Upper lobe of right lung (tissue), 1 donor: ENCODE measurements at places on chromosomes 1 and 21. TPM values are rescaled to one million over a fixed set of nuclear protein-coding genes. Genes with fewer than 3 reads are reported as not detected.
A peak's percentile ranks its signal among the peaks of the same experiment; 100 is the strongest.

DNA sequence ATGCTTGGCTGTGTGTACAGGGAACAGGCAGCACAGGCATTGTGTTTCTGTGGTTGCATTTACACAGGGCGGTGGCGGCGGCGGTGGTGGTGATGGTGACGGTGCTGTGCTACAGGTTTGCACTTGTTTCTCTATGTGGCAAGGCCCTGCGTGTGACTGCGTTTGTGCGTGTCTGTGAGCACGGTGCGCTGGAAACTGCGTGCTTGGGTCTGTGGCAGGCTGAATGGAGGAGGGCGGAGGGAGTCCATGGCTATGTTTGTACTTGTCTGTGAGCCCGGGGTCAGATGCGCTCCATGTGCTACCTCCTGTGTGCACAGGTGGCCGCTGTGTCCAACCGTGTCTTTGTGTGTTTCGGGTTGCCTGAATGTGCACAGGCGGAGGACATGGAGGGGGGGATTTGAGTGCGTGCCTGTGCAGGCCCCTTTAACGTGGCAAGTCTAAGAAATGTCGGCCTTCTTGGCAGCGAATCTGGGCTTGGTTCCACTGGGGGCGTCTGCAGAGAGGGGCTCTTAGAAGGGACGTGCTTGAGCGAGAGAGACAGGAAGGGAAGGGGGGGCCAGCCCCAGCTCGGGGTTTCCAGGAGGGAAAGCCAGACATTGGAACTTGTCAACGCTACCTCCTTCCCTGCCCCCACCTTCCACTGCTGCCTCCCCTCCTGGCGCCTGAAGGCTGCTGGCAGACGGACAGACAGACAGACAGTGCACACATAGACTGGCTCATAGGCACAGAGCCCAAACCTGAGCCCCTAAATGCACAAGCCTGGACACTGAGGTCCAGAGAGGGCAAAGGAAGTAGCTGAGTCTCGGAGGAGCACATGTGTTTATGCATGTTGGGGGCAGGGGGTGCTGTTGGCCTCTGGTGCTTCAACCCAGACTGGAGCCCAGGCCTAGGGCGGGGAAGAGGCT is 32.7 kb upstream of the WASF2 start:
- H3K4me3 ChIP-seq, result peak overlapping the region; percentile 21
- no peak for DNase-seq
- no peaks in the 10 kb centered on the region for H3K36me3 ChIP-seq
- peak overlapping the region; percentile 75 for H3K27ac ChIP-seq

DNA sequence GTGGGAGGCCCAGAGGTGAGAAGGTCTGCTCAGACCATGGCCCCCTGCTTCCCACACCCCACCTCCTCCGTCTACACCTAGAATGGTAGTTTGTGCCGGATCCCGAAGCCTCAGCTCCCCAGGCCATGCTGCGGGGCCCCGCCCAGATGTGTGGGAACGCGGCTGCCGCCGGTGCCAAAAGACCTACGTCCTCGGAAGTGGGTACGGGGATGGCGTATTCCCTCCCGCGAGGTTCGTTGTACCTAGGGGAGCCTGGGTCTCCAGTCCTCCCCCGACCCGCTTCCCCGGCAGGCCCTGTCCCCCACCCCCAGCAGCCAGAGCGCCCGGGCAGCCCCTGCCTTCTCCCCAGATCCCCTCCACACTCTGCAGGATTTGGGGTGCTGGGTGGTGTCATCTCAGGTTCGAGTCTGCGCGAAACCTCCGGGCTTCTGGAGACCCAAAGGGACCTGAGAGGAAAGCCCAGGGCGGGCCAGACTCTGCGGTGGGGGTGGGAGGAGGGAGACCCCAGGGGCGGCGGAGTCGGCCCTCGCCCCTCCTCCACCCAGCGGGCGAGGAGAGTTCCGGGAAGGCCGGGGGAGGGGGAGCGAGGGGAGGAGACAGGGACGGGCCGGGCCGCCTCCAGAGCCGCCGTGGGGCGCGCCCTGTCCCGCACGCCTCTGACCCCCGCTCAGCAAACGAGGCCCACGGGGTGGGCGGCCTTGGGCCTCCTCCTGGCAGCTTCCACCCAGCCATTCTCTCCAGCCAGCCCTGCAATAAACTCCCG is 6.2 kb upstream of the PRDM16 start:
- H3K27ac ChIP-seq, result no peak overlapping the region
- no peaks in the 10 kb centered on the region for H3K36me3 ChIP-seq
- H3K27me3 ChIP-seq, result peaks cover 58% of the 10 kb centered on the region
- peak; percentile 59 for DNase-seq
- H3K4me3 ChIP-seq, result no peak overlapping the region
- H3K4me1 ChIP-seq, result no peaks in the 10 kb centered on the region

DNA sequence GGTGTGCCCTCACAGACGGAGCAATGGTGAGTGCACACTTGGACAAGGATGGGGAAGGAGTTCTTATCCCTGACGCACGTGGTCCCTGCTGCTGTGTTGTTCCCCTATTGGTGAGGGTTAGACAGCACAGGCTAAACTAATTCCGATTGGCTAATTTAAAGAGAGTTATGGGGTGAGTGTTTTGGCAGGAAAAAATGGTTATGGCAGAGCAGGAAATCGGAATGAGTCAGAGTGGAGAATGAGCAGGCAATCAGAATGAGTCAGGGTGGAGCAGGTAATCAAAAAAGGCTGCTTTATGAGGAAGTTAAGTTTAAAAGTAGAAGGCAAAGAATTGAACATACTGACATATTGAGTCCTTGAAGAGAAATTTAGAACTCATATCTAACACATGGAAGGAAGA is 100.5 kb downstream of the NGF start:
- no peaks in the 10 kb centered on the region for H3K36me3 ChIP-seq
- no peak overlapping the region for H3K4me3 ChIP-seq
- H3K27me3 ChIP-seq, result no peaks in the 10 kb centered on the region
- no peak overlapping the region for H3K27ac ChIP-seq
- no peaks in the 10 kb centered on the region for H3K4me1 ChIP-seq

DNA sequence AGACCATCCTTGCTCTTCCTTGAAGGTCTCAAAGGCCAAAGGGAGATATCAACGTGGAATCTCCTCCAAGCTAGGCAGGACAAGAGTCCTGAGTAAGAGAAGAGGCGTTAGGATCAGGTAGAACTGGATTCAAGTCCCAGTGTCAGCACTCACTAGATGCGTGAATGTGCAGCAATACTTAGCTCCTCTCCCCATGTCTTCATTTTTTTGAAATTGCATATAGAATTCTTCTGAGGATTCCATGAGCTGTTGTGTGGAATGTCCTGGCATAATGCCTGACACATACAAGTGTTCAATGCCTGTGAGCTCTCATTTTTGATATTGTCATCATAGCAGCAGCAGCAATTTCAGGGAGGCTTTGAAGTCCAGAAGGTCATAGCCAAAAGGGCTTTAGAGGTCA is 333.2 kb downstream of the KCNH1 start:
- no peaks in the 10 kb centered on the region for H3K27me3 ChIP-seq
- H3K4me1 ChIP-seq, result no peaks in the 10 kb centered on the region
- no peak for DNase-seq
- no peak overlapping the region for H3K4me3 ChIP-seq

The CFAP141 gene
- total RNA-seq, result not detected

DNA sequence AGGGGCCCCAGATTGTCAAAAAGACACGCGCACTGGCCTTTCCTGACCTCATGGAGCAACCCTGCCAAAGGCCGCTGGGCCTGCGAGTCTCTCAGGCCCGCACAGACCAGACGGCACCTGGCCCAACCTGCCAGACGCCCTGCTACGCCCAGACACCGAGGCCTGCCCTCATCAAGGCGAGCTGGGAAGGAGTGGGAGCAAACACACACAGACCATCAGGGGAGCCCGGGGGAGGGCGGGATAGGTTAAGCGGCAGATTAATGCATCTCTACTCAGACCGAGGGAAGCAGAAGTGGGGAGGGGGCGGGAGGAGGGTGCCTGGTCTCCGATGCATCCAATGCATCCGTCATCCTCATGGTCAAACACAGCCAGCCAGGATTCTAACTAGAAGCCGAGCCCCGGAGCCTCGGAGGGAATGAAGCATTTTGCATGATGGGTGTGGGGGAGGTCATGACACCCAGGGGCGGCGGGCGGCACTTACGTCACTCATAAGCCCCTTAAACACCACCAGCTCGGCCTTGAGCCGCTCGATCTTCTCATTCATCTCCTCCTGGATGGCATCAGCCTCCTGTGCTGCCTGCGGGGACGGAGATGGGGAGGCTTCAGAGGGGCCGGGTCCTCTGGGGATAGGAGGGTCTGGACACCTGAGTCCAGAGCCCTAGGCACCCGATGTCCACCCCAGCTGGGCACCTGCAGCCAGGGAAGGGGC is 17.0 kb upstream of the ALDH4A1 start:
- H3K4me1 ChIP-seq, result peaks cover 29% of the 10 kb centered on the region
- no peaks in the 10 kb centered on the region for H3K27me3 ChIP-seq
- no peak for DNase-seq
- no peak overlapping the region for H3K4me3 ChIP-seq
- H3K36me3 ChIP-seq, result peaks cover 7% of the 10 kb centered on the region

The FAM177B gene
- total RNA-seq, result 0.20 TPM

The PCP4 gene
- 1.0 TPM for total RNA-seq

DNA sequence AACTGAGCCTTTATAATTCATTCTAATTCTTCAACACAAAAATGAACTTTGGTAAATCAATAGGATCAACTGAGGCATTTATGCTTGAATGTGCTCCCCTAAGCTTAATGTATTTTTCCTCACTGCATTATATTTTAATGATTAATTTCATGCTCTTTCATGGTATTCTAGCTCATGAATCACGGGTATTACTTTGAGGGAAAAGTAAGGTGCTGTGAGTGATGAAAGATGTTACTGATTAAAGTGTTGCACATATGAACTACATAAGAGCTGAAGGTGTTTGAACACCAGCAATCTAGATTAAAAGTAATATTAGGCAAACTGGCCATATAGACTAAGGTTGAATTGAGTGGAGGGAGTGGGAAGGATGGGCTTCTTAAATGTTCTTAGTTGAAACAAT is 1.9 kb downstream of the DPYD start:
- peak overlapping the region; percentile 84 for H3K4me3 ChIP-seq
- peaks cover 32% of the 10 kb centered on the region for H3K4me1 ChIP-seq
- H3K36me3 ChIP-seq, result no peaks in the 10 kb centered on the region
- H3K27me3 ChIP-seq, result no peaks in the 10 kb centered on the region

The CHIA gene
- total RNA-seq, result 6.3 TPM

- H3K27ac ChIP-seq, result no peak overlapping the region
- no peaks in the 10 kb centered on the region for H3K27me3 ChIP-seq
- DNase-seq, result no peak
- no peak overlapping the region for H3K4me3 ChIP-seq
- no peaks in the 10 kb centered on the region for H3K4me1 ChIP-seq
Measured at GRCh38 chr1:246037832-246038231, 469.2 kb downstream of the SMYD3 start.

DNA sequence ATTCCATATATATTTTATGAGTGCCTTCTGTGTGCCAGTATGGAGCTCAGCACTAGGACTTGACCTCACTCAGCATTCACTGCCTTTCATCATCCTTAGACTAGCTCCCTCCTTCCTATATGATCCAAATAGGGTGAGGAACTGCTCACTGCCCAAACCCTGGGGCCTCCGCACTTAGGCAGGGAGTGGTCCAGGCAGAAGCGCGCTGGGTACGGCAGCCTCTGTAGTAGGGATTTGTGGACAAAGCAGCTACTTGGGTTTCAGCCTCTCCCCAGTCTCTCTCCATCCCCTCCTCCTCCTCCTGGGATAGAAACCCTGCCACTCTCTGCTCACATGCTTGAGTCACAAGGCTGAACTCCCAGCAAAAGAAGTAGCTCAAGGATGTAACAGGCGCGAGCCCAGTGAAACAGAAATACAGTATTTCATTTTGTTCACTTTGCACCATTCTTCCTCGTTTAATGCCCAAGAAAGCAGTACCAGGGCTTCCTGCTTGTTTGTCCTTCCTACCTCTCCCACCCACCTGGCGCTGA is 32.9 kb downstream of the PLEKHA6 start:
- no peak for DNase-seq
- H3K4me3 ChIP-seq, result no peak overlapping the region
- no peak overlapping the region for H3K27ac ChIP-seq
- no peaks in the 10 kb centered on the region for H3K27me3 ChIP-seq
- H3K4me1 ChIP-seq, result no peaks in the 10 kb centered on the region

The HTR6 gene
- total RNA-seq, result not detected

The MATN1 gene
- not detected for total RNA-seq

The CHI3L2 gene
- total RNA-seq, result 50.3 TPM

DNA sequence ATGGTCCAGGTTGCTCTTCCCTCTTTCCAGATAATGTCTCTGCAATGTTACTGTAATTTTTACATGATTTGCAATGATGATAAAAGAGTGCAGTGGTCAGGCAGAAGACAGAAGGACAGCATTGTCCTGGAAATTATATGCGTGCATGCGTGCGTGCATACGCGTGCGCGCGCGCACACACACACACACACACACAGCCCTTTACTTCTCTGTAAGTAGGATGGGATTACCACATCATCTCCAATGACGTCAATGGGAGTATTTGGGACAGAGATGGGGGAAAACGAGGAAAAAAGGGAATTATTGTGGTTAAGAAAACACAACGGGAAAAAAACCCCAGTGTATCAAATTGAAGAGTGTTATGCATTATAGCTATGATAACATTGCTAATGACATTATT is 99.7 kb downstream of the SPAG17 start:
- H3K4me3 ChIP-seq, result no peak overlapping the region
- H3K27me3 ChIP-seq, result no peaks in the 10 kb centered on the region
- no peak overlapping the region for H3K27ac ChIP-seq
- H3K36me3 ChIP-seq, result no peaks in the 10 kb centered on the region
- no peaks in the 10 kb centered on the region for H3K4me1 ChIP-seq
- no peak for DNase-seq

GRCh38 chr21:29233611-29234540 is 64.8 kb upstream of the BACH1 start:
- no peaks in the 10 kb centered on the region for H3K36me3 ChIP-seq
- no peak overlapping the region for H3K27ac ChIP-seq
- DNase-seq, result no peak
- H3K27me3 ChIP-seq, result no peaks in the 10 kb centered on the region

- no peak overlapping the region for H3K4me3 ChIP-seq
- no peaks in the 10 kb centered on the region for H3K36me3 ChIP-seq
- no peaks in the 10 kb centered on the region for H3K27me3 ChIP-seq
- no peak for DNase-seq
Measured at GRCh38 chr1:169550294-169550693, 36.0 kb downstream of the F5 start.
